Left forelimb (tissue), 1 donor: ENCODE measurements at places on chromosomes 13 and 19.

- DNase-seq, result no peak
These were observed 137.8 kb downstream of the ZDHHC20 start for GRCh38 chr13:21321269-21321668.

DNA sequence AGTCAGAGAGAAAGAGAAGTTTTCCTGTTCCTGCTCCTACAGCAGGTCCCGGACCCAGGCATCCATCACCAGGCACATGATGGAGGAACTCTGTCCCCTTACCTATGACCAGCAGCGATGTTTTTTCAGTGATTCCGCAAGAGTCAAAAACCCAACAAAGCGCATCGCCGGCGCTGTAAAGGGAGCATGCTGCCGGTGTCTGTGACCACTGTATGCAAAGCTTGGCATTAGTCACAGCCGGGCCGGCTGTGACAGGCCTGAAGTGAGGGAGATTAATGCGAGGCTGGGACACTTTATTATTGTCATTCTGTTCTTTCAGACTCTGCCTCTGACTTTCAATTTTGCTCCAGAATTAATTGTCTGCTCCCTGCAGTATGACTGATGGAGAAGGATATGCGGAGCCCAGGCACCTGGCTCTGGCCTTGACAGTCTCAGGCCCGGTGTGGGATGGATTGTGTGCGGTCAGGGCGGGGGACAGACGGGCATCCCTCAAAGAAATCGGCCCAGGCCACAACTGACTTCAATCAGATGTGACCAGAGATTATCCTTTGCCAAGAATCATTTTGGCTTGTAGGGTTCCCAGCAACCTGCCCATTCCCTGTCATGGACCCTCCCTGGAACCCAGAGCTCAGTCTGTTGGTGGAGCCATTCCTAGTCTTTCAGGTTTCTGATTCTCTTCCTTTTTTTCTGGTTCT, 462.0 kb upstream of the ZNF507 start:
- DNase-seq, result no peak

- DNase-seq, result no peak
These were observed 1.9 kb downstream of the PLIN4 start for GRCh38 chr19:4516199-4516938.

- DNase-seq, result no peak
These were observed 89.3 kb downstream of the SPACA7 start for GRCh38 chr13:112465251-112466131.

DNA sequence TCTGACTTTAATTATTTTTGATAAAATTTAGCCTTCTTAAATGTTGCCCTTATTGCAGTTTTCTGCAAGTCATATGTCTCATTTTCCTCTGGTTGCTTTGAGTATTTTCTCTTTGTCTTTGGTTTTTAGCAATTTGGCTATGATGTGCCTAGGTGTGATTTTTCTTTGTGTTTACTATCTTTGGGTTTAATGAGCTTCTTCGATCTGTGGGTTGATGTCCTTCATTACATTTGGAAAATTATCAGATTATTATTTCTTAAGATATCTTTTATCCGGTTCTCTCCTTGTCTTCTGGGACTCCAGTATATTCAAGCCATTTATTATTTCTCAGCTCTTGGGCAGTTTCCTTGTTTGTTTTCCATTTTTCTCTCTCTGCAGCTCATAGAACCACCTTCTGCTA, 39.0 kb downstream of the WASF3 start:
- DNase-seq, result no peak

GRCh38 chr13:27353166-27353583, 71.2 kb upstream of the GTF3A start:
- no peak for DNase-seq

DNA sequence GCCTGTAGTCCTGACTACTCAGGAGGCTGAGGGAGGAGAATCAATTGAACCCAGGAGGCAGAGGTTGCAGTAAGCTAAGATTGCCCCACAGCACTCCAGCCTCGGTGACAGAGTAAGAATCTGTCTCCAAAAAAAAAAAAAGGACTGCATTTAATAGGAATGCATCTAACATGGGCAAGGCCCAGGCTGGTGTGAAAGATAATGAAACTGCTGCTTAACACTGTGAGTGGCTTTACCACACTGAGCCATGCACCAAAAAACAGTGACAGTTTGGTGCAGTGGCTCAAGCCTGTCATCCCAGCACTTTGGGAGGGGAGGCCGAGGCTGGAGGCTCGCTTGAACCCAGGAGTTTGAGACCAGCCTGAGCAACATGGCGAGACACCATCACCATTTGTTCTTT, 8.6 kb downstream of the GTF2F1 start:
- no peak for DNase-seq

DNA sequence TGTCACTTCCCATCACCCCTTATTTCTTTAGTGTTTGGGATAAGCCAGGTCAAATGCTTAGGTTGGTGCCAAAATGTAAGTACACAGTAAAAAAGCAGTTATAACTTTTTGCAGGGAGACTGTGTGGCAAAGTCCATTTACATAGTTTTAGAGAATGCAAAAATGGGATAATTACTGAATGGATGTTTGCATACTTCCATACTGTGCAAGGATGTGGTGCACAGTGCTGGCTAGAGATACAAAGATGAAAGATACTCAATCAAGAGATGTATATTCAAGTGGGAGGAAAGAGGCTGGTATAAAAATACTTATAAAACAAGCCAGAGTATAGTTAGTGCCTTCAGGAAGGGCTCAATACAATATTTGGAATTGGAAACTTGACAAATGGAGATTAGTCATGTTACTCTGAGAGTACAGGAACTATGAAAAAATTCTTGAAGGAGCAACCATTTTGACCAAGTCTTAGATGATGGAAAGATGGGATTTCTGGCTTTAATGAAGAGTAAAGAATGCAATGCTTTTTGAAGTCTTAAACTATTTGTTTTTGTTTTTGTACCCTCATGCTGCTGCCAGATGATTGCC, 8.0 kb downstream of the PDS5B start:
- DNase-seq, result no peak

GRCh38 chr13:36712770-36713169, 39.0 kb downstream of the SERTM1 start:
- no peak for DNase-seq

GRCh38 chr13:100473501-100474044, 115.0 kb downstream of the GGACT start:
- no peak for DNase-seq

DNA sequence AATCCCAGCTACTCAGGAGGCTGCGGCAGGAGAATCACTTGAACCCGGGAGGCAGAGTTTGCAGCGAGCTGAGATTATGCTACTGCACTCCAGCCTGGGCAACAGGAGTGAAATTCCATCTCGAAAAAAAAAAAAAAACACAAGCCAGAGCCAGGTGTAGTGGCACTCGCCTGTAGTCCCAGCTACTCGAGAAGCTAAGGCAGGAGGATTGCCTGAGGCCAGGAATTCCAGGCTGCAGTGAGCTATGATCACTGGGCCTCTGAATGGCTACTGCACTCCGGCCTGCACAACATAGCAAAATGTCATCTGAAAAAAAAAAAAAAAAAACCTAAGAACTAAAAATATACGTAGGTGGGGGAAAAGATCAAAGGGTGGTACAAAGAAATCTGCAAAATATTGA, 19.4 kb downstream of the EPS15L1 start:
- DNase-seq, result no peak

DNA sequence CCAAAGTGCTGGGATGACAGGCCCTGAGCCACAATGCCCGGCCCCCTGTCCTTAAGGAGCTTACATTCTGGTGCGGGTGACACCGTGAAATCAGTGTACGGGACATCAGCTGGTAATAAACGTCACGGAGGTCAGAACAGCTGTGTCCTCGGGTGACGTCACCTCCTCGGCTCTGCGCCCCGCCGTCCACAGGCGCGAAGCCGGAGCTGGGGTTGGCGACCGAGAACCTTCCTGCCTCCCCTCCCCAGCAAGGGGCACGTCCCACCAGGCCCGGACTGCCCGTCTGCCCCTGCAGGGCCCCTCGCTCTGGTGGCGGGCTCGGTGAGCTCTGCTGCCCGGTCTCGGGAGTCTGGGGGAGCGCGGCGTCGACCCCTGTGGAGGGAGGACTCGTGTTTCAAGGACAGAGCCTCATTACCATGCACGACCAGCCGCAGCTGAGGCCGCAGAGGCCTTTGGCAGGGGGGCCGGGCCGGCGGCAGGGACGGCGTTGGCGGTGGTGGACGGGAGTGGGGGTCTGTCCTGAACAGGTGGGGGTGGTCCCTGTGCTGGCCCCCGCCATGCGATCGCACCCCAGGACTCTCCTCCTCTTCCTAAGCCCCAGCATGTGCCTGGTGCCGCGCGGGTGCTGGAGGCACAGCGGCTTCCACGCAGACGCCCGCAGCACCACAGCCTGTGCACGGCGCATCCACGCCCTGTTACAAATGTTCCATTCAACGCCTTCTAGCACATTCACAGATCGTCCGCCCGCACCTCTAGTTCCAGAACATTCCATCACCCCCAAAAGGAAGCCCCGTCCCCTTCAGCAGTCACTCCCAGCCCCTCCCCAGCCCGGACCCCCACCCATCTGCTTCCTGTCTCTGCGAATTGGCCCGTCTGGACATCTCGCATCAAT, 5.4 kb downstream of the LINGO3 start:
- DNase-seq, result no peak

- no peak for DNase-seq
These were observed 41.8 kb downstream of the IRS2 start for GRCh38 chr13:109744512-109745051.

DNA sequence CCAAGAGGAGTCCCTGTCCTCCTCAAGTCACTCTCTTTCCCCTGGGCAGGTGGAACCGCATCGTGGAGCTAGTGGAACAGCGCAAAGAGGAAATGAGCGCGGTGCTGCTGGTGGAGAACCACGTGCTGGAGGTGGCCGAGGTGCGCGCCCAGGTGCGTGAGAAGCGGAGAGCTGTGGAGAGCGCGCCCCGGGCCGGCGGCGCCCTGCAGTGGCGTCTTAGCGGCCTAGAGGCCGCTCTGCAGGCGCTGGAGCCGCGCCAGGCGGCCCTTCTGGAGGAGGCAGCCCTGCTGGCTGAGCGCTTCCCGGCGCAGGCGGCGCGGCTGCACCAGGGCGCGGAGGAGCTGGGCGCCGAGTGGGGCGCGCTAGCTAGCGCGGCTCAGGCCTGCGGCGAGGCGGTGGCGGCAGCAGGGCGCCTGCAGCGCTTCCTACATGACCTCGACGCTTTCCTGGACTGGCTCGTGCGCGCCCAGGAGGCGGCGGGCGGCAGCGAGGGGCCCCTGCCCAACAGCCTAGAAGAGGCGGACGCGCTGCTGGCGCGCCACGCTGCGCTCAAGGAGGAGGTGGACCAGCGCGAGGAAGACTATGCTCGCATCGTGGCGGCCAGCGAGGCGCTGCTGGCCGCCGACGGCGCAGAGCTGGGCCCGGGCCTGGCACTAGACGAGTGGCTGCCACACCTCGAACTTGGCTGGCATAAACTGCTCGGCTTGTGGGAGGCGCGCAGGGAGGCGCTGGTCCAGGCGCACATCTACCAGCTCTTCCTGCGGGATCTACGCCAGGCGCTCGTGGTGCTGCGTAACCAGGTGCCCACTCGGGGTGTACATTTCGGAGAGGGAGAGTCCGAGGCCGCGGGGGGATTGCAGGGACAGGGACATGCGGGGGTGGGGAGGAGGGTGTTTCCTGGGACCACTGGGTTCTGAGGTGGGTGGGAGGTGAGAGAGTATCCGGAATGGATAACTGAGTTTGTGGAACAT, 52.8 kb downstream of the SPTBN4 start:
- no peak for DNase-seq

GRCh38 chr19:41096353-41096752, 8.1 kb downstream of the CYP2A13 start:
- no peak for DNase-seq

- DNase-seq, result no peak
These were observed 100.7 kb downstream of the MBNL2 start for GRCh38 chr13:97322740-97323342.
